ENCODE measurements at places on chromosomes 1 and 21.

GRCh38 chr1:79042117-79042516, 35.6 kb upstream of the ADGRL4 start:
- no peak for DNase-seq

GRCh38 chr1:43358121-43358745, 548 bp upstream of the CDC20 start:
- DNase-seq: no peak

DNA sequence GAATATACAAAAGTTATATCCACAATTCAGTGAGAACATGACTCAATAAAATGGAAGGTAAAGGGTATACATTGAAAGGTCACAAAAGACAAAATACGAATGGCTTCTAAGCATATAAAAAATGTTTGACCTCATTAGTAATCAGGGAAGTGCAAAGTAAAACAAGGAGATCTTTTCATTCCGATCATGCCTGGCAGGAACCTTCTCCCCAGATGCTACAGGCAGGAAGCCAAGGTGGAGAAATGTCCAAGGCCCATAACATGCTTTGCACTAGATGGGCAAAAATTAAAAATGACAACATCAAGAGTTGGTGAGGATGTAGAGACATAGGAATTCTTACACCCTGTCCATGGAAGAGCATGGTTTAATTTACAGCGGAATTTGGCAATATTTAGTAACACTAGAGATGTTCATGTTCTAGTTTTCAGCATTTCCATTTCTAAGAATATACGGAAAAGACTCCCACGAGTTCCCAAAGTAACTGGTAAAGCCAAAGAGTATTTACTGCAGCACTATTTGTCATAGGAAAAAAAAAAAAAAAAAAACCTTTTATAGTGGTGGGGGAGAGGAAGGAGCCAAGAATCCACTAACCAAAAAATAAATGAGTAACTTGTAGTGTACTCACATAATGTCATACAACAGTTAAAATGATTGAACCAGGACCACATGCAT, 184.5 kb upstream of the KAZN start:
- DNase-seq: no peak

GRCh38 chr1:235503403-235504121, 690 bp downstream of the B3GALNT2 start:
- DNase-seq: peak; percentile 11

DNA sequence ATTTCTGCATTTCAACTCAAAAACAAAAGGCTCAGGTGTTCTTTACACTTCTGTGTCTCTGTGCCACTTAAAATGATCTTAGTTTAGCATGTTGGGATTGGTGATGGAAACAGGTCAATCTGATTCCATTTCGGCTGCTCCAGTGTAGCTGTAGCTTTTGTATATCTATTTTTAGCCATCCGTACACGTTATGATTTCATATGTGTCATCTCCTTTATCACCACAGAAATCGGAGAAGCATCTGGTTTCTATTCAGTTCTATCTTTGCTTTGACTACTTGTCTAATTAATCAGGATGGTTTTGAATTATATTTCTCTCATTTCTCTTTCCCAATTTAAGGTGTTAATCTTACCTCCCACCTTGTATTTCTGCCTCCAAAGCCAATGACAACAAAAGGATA, 41.1 kb downstream of the RGS21 start:
- DNase-seq: no peak

- no peak for DNase-seq
Measured at GRCh38 chr21:16402752-16403151, 673.0 kb downstream of the USP25 start.

GRCh38 chr1:1175221-1176062, 1.8 kb downstream of the TTLL10 start:
- DNase-seq: no peak

DNA sequence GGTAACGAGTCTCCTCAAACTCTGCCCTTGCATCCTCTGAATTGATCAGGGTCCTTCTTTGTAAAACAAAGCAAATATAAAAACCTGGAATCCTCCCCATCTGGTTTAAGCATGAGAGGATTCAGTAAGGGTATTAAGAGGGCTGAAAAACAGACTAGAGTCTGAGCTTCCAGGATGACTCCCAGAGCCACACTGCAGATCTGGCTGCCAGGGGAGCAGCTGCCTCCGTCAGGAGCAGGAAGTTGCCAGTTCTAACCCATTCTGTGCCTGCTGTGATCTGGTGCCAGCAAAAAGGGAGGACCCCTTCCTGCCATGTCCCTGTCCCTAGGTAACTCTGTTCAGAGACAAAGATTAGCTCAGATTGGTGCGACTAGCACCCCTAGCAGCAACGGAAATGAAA, 27.5 kb downstream of the SERTAD4 start:
- DNase-seq: no peak

DNA sequence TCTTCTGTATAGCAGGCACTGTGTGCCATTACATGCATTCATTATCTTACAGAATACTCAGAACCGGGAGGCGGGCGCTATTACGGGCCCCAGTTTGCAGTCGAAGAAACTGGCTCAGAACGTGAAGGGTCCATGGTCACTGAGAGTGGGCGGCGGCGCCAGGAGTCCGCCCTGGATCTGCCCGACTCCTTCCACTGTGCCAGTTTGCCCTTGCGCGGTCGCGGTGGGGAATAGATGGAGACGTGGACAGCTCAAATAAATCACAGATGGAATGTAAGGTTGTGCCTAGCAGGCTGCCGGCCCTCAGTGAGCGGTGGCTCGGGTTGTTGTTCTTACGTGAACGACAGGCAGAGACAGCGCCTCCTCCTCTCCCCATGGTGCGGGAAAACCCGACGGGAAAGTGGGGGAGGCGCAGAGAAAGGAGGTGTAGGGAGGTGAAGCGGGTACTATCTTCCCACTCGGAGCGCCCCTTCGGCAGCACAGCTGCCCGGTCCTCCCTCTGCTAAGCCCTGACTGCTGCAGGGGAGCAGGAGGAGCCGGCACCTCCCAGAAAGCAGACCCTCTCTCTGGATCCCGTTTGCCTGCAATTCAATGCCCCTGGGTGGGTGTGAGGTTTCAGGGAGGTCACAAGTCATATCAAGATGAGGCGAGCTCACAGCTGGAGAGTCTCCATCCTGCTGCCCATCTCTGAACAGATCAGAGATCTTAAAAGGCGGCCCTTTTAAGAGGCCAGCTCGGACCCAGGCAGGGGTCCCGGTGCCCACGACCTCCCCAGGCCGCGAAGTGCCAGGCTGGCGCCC, 1.1 kb downstream of the COL9A2 start:
- no peak for DNase-seq

DNA sequence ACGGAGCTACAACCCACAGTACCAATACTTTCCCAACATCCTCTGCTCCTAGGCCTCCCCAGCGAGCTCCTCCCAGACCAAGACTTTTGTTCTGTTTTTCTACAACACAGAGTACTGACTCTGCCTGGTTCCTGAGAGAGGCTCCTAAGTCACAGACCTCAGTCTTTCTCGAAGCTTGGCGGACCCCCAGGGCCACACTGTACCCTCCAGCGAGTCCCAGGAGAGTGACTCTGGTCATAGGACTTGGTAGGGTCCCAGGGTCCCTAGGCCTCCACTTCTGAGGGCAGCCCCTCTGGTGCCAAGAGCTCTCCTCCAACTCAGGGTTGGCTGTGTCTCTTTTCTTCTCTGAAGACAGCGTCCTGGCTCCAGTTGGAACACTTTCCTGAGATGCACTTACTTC, 20.6 kb downstream of the PLA2G5 start:
- DNase-seq: no peak

GRCh38 chr1:172585348-172585747, 52.4 kb downstream of the SUCO start:
- no peak for DNase-seq

DNA sequence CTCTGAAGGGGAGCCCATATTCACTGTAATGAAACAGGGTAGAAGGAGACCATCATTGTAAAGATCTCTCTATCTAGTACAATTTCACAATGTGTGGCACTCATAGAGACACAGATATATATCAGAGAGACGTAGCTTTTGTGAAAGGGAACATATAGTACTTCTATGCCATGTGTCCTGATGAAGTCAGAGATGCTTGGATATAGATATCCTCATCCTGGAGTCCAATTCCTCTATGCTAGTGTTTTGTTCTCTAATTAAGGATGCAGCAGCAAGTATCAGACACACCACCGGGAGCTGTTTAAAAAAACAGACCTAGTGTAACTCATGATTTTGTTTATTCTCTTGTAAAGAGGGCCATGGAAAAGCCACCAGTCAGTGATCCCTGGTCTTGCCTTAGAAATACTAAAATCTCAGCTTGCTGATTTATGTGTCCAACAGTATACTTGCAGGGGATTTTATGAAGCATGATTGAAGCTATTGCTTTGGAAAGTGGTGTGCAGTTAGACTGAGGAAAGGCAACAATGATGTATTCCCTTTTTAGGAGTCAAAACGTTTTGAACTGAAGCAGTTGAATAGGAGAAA, 2.5 kb downstream of the NCAM2 start:
- DNase-seq: no peak

- no peak for DNase-seq
Measured at GRCh38 chr1:104092698-104093097, 343.0 kb downstream of the AMY1C start.

- DNase-seq: no peak
Measured at GRCh38 chr1:232218955-232219865, 410.7 kb downstream of the SIPA1L2 start.

- DNase-seq: no peak
Measured at GRCh38 chr1:162028726-162029125, 5.1 kb upstream of the OLFML2B start.

GRCh38 chr1:190540366-190540765, 62.7 kb upstream of the BRINP3 start:
- no peak for DNase-seq

GRCh38 chr1:34923490-34923889, 6.0 kb downstream of the DLGAP3 start:
- DNase-seq: no peak

DNA sequence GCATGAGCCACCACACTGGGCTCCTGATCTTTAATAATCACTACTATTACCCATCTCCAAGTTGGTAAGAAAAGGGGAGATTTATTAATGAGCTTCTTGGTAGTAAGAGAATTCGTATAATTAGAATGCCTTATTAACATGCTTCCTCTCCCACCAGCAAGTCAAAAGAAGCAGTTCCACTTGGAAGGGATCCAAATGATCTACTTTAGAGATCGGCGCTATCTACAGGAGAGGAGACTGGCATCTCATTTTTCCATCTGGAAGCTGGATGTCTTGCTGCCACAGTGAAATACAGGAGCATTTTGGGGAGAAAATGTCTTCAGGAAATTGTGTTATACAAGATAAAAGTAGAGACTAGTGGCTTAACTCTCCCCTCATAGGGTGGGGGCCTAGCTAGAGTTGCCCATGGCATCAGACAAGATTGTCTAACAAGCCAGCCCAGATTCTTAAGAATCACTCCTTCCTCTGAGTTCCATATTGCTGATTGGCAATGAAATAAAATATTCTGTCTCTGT, 33.6 kb upstream of the CAMSAP2 start:
- no peak for DNase-seq

DNA sequence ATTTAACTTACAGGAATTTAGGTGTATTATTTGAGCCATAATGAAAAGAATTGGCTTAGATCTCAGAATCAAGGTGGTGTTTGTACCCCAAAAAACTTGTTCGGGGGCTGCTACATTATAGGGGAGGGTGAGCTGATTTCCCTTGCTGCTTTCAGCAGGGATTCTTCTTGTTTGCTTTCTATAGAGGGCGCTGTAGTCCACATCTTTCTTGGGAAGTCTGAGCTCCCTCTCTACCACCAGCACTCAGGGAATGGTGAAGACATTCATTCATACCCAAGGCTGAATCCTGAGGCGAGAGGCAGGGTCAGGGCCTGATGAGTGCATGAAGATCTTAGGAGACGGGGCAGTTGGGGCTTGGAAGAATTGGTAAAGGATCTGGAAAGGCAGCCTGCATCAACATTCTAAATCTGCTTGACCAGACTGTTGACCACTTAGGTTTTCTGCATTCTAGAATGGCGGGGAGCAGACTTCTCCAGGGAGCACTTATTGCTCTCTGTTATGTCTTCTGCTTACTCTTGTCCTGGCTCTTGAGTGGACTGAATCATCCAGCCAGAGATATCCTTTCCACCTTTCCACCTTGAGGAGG, 18.9 kb downstream of the SPATA46 start:
- DNase-seq: no peak

DNA sequence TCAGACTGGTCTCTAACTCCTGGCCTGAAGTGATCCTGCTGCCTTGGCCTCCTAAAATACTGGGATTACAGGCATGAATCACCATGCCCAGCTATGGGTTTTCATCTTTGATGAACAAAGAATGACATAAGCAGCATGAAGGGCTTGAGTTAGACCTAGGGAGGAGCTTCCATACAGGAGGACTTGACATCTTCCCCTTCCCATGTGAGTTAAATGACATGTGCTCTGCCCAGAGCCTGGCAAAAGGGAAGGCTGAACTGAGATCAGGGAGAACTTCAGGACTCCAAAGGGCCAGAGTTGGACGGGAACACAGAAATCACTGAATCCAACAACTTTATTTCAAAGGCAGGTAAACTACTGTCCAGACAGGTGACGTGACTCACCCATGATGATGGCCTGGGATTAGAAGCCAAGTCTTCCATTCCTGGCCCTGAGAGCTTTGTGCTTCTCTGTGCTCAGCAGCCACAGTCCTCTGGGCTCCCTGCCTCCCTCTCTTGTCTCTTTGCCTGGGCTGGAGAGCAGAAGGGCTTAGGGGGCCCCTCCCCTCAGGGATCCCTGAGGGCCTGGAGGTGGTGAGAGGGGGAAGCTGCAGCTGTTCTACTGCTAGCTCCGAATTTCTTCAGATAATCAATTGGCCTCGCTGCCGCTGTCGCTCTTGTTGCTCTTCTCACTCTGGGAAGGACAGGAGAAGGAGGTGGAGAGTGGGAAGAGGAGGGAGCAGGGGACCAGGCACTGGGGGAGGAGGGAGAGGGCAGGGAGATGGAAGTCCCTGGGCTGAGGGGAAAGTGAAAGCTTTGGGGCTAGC, 7.6 kb downstream of the NHLH1 start:
- DNase-seq: no peak

GRCh38 chr1:113215015-113215414, 142.0 kb downstream of the LRIG2 start:
- DNase-seq: no peak

DNA sequence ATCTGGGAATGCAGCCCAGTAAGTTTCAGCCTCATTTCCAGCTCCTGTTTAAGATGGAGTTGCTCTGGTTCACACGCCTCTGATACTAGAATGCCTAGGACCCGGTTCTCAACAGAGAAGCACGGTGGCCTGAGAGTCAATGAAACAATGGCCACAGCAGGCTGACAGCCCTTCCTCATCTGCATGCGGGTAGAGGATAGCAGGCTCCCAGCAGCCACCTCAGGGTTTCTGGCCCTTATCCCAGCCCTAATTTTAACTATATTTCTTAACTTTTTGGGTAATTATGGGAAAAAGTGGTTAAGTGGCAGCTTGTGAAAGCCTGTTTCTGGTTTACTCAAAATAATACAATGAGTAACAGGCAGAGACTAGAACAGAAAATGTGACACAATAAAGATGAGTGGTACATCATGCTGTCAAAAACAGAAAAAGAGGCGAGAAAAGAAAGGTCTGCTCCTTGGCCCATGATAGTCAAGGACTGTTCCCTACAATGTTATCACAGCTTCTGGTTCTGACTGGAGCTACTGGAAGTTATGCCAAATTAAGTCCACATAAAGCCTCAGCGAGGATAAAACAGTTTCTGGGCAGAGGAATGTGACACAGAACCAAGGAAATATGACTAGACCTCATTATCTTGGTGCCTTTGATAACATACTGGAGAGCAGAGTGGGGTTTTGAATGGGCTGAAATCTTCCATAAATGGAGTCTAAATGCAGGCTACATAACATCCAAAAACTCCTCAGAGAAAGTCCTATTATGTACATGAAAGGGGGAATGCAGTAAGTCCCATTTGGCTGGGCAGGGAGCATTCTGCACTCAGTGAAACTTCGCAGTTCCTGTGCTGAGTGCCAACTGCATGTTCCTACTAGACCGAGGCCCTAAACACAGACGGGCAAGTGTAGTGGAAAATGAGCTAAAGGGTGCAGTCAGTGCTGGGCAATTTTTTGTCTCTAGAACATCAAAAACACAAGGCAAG, 92.1 kb downstream of the NIBAN1 start:
- DNase-seq: no peak

Data from GM18507 (cell line).